ENCODE measurements at places on chromosomes 16 and 17.

DNA sequence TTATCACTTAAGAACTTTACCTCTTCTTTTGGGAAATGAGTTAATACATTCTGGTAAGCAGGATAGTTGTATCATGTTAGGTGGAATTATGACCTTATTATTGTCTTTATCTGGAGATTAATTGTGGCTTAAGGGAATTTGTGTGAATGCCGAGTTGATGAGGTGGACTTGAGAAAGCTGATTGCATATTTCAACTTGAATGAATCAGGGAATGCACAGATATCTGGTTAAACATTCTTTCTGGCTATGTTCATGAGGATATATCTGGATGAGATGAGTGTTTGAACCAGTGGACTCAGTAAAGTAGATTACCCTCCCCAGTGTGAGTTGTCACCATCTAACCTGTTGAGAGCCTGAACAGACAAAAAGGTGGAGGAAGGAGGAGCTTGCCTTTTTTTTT is 326.1 kb upstream of the GOT2 start:
- no peak overlapping the region for H3K27ac ChIP-seq
- no peak overlapping the region for H3K4me3 ChIP-seq
- no peak for DNase-seq

GRCh38 chr17:67506966-67507365 is 129.9 kb downstream of the PITPNC1 start:
- H3K27me3 ChIP-seq, result no peaks in the 10 kb centered on the region
- no peak overlapping the region for H3K27ac ChIP-seq
- H3K4me1 ChIP-seq, result peaks cover 9% of the 10 kb centered on the region
- no peak overlapping the region for H3K4me3 ChIP-seq

GRCh38 chr16:23320693-23321092 is 18.6 kb downstream of the SCNN1B start:
- H3K36me3 ChIP-seq, result no peaks in the 10 kb centered on the region
- no peak overlapping the region for H3K27ac ChIP-seq
- no peaks in the 10 kb centered on the region for H3K4me1 ChIP-seq
- H3K4me3 ChIP-seq, result no peak overlapping the region

- no peaks in the 10 kb centered on the region for H3K36me3 ChIP-seq
- DNase-seq, result no peak
- no peak overlapping the region for H3K4me3 ChIP-seq
- H3K27ac ChIP-seq, result no peak overlapping the region
- no peaks in the 10 kb centered on the region for H3K4me1 ChIP-seq
- no peaks in the 10 kb centered on the region for H3K27me3 ChIP-seq
Measured at GRCh38 chr16:62135911-62136310, 99.7 kb upstream of the CDH8 start.

- DNase-seq, result no peak
- no peak overlapping the region for H3K4me3 ChIP-seq
- H3K27me3 ChIP-seq, result no peaks in the 10 kb centered on the region
- peaks cover 27% of the 10 kb centered on the region for H3K4me1 ChIP-seq
Measured at GRCh38 chr17:82232322-82232820, 3.5 kb downstream of the SLC16A3 start.

DNA sequence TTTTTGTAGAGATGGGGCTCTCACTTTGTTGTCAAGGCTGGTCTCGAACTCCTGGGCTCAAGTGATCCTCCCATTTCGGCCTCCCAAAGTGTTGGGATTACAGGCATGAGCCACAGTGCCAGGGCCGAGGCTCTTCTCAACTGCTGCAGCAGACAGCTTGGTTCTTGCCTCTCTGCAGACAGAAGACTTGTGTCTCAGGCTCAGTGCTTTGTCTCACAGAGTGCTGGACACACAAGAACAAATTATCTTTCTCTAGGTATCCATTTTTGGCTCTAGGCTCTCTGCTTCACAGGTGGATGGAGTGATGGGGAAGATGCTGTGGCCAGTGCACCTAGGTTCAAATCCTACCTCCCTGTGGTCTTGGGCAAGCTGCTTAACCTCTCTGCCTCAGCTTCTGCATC is 80.8 kb upstream of the RNU2-1 start:
- no peak overlapping the region for H3K4me3 ChIP-seq
- no peaks in the 10 kb centered on the region for H3K36me3 ChIP-seq
- DNase-seq, result no peak
- no peaks in the 10 kb centered on the region for H3K4me1 ChIP-seq

DNA sequence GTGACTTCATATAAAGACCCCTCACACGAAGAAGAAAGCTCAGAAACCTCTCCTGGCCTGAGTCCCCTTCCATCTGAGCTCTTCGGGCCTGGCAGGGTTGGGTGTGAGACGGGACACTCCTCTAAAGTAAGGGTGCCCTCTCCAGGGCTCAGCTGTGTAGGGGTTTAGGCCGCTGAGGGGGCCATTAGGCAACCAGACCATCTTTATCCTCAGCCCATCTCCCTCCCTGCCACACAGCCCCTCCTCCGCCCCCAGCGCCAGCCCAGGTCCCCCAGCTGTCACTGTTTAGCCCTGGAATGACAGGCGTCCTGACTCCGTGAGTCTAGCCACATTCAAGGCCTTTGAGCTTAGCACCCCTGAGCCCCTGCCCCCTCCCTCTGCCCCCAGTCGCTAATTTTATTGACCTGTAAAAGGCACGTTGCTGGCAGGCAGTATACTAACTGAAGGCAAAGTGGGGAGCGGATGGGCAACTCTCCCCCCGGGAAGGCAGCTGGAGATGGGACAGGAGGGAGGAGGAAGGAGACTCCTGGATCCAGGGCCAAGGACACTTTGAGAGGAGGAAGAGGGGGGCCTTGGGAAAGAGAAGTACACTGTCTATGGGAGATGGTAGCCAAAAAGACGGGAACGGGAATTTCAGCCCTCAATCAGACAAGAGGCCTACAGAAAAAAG is 592 bp upstream of the ZNF385C start:
- no peak overlapping the region for H3K4me3 ChIP-seq
- H3K36me3 ChIP-seq, result peaks cover 2% of the 10 kb centered on the region
- DNase-seq, result no peak

- H3K4me1 ChIP-seq, result peaks cover 40% of the 10 kb centered on the region
- H3K27me3 ChIP-seq, result no peaks in the 10 kb centered on the region
- no peak for DNase-seq
- peaks cover 4% of the 10 kb centered on the region for H3K36me3 ChIP-seq
- H3K4me3 ChIP-seq, result no peak overlapping the region
Measured at GRCh38 chr17:6505425-6506142, 50.8 kb downstream of the PITPNM3 start.

DNA sequence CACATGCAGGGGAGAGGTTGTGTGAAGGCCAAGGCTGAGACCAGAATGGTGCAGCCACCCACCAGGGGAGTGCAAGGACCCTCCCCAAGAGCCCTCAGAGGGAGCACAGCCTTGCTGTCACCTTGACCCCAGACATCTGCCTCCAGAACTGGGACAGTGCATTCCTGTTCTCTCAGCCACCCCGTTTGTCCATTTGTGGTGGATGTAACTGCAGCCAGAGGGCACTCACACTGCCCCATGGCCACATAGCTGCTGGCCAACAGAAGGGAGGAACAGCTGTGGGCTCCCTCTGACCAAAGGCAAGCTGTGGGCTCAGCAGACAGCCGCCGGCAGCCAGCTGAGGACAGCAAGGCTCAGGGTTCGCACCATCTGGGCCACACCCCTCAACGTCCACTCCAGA is 49.8 kb upstream of the KLHDC4 start:
- no peak for DNase-seq
- H3K36me3 ChIP-seq, result no peaks in the 10 kb centered on the region
- no peak overlapping the region for H3K27ac ChIP-seq
- no peaks in the 10 kb centered on the region for H3K27me3 ChIP-seq
